ENCODE measurements at places on chromosomes 3 and 15.

DNA sequence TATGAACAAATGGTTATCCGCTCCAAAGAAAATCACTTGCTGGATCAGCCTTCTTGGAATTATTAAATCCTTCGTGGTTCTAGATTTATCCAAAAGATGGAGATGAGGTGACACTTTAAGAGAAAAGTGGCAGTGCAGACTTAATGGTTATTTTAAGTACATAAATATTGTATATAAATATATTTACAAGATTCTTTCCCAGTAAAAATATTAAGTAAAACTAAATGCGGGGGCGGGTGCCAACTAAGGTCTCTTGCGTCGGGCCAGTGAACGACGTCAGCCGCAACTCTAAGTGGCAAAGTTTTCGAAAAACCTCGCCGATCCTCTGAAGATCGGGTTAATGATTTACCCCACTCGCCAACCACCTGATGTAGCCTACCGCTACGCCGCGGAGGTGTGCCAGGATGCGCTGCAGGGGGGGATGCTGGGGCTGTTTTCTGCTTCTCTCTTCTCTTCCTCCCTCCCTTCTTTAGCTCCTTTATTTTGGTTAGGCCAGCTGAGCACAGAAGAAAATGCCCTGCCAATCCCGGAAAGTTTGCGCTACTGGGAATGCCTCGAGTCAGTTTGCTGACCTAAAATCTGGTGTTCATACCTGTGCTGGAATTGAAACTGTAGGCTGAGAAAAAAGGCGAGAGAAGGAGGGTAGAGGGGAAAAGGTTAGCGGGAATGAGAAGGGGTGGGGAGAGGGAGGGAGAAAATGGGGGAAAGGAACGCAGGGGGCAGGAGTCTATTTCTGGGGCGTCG lies 7.6 kb upstream of the FOXB1 start:
- DNase-seq: no peak

DNA sequence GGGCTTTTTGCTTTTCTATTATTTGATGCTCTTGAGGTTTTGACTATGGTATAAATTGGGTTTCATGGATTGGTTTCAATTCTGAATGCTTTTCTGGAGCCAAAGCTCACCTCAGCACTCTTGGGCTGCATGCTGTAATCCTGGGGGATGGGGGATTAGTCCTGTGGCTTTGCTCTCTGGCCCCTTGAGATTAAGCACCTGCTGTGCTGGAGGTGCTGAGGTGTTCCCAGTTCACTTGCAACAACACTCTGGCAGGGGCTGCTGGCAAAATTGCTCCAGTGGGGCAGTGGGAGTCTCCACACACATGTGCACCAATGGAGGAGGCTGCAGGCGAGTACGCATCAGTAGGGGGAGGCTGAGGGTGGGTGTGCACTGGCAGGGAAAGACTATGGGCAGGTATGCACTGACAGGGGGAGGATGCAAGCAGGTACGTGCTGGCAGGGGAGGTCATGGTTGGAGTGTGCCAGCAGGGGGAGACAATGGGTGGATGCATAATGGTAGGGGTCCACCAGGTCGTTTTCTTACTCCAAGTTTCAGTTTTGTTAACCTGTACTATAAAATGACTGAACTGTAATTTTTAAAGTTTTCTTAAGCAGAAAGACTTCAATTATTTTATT lies 489.2 kb downstream of the FGF12 start:
- no peak for DNase-seq

GRCh38 chr15:38035701-38036100 lies 101.3 kb downstream of the TMCO5A start:
- no peak for DNase-seq

DNA sequence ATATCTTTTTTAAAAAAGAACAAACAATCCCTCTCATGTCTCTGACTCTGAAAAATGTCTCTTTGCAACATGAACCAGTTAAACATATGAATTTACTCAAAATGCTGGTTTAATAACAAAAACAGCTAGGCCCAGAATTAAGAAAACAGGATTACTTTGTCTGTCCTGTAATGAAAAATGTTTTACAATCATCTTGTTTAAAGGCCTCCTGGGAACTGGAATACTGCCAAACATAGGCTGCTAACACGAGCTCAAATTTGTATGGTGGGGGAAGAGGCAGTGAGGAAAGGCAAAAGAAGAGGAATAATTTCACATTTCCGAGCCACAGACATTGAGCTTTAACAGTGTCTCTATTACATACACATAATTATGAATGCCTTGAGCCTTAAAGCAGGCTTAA lies 61.7 kb upstream of the PPIB start:
- no peak for DNase-seq

- no peak for DNase-seq
These were observed 296.6 kb downstream of the ZNF621 start for GRCh38 chr3:40821315-40821714.

DNA sequence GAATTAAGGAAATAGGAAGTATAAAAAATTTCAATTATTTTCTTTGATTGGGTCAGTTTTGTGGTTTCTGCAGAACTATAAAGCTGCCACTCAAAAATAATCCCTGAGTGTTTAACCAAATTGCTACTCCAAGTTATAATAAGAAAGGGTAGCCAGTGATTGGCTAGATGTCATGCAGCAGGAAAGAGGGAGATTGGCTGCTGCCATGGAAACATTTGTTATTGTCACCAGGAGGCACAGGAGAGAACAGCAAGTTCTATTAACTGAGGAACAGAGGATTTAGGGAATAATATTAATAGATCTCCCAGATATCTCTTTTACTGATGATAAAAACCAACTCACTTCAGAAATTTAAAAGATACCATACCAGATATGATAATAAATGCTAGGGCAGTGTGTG lies 42.6 kb downstream of the CLDN1 start:
- DNase-seq: no peak

- DNase-seq: no peak
These were observed 21.0 kb downstream of the MBNL1 start for GRCh38 chr3:152289708-152290107.

- no peak for DNase-seq
These were observed 779.5 kb downstream of the ROBO1 start for GRCh38 chr3:78988324-78988723.

GRCh38 chr15:80988148-80988796 lies 1.3 kb downstream of the MESD start:
- DNase-seq: no peak

- no peak for DNase-seq
These were observed 28.2 kb upstream of the SIN3A start for GRCh38 chr15:75479670-75480069.

DNA sequence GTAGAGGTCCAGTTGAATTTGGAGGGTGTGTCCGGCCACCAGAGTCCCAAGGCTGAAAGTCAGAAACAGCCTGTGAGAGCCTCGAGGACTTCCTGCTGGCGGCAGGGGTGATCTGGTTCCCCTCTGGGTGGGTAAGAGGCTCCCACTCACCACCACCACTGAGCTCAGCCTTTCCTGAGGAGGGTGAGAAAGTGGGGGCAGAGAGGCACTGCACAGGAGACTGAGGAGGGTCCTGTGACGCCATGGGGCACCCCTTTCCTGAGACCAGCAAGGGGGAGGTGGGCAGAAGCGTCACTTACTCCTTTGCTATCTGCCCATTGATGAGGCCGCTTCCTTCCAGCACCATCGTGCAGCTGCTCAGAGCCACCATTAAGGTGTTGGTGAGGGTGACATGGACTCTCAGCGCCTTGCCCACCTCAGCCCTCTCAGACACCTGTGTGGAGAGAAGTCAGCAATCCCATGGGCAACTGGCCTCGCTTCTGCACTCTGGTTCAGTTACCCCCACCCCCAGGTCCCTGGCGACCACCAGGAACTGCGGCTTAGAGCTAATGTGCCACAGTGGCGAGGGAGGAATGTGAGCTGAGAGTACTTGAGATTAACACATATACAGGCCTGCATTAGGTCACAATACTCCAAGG lies 10.0 kb upstream of the TGM5 start:
- no peak for DNase-seq

DNA sequence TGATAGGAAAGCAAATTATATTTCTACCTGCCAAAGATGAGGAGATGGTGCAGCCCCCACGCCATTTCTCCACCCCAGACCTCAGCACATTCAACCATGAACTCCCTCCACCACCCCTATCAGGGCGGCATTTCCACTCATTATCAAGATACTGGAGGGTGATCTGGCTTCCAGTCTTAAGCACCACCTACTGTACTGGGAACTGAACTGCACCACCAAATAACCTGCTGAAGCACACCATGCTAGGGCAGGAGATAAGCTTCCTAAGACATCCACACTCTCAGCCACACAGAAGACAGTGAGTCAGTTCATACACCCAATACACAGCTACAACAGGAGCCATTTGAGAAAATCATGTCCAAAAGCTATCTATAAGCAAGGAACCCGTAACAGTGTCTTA lies 98.8 kb downstream of the FGF7 start:
- no peak for DNase-seq

- DNase-seq: no peak
These were observed 16.6 kb downstream of the ZNF592 start for GRCh38 chr15:84764989-84765388.

DNA sequence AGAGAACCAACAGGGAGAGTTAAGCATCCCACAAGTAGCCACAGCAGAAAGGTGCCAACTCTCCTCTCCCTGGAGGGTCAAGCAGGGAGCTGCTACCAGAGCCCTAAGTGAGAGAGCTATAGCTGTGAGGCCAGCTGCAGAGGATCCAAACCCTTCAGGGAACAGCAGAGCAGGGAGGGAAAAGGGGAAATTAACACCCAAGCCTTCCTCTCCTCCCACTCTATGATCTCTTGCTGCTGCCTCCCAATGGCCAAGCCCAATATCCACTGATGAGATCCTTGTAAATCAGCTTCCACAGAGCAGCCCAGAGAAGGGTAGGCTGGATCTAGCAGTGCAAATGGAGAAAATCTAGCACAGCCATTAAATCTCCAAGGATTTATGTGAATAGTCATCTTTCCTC lies 68.2 kb upstream of the THBS1 start:
- no peak for DNase-seq

GRCh38 chr15:68627995-68628394 lies 49.2 kb downstream of the CORO2B start:
- DNase-seq: no peak

DNA sequence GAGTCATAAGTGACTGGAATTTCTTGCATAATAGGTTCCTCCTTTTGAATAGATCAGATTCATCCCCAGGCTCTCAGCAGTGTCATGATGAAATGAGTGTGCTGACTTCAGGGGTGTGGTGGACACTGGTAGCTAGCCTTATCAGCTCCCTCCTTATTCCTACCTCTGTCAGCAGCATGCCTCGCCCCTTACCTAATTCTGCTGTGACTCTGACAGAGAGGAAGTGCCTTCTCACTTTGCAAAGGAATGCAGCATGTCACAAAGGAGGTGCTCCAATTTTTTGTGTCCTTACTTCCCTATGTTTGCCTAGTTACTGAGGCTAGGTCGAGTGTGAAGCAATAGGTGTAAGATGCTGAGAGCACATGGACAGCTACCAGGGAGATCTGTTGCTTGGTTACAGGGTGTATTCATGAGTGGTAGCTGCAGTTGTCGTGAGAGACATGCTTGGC lies 90.6 kb downstream of the TNFAIP8L3 start:
- DNase-seq: no peak

GRCh38 chr3:52223449-52224408 lies 1.7 kb downstream of the TLR9 start:
- no peak for DNase-seq

GRCh38 chr15:28131946-28132345 lies 32.8 kb upstream of the OCA2 start:
- DNase-seq: no peak

GRCh38 chr3:128971421-128972100 lies 22.3 kb downstream of the CFAP92 start:
- DNase-seq: no peak

GRCh38 chr3:171563298-171563697 lies 103.1 kb upstream of the TNIK start:
- DNase-seq: no peak

All from CD4-positive, alpha-beta T cell treated with Interleukin-1 beta for 1 hour (primary cell).